Fibroblast of skin of left quadriceps (primary cell): ENCODE measurements at places on chromosomes 5 and 9.

- peak; percentile 86 for DNase-seq
Observed at GRCh38 chr5:33343676-33344327, 97.0 kb upstream of the TARS1 start.

DNA sequence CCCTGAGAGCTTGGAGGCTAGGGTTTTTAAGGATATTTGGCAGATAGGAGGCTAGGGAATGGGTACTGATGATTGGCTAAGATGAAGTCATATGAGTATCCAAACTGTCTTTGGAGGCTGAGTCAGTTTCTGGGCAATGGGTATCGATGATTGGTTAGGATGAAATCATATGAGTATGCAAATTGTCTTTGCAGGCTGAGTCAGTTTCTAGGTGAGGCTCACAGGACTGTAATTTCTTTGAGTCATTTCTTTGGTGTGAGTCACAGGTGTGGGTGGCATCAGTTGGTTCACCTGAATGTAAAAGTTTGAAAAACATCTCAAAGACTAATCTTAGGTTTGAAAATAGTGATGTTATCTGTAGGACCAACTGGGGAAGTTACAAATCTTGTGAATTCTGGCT, 1068.0 kb downstream of the NR2F1-AS1 start:
- DNase-seq, result no peak

- DNase-seq, result no peak
Observed at GRCh38 chr5:78958672-78959445, 26.3 kb downstream of the ARSB start.

- peak; percentile 22 for DNase-seq
Observed at GRCh38 chr5:71778678-71779276, 59.7 kb downstream of the CARTPT start.

- no peak for DNase-seq
Observed at GRCh38 chr5:32563614-32564013, 21.7 kb upstream of the SUB1 start.

DNA sequence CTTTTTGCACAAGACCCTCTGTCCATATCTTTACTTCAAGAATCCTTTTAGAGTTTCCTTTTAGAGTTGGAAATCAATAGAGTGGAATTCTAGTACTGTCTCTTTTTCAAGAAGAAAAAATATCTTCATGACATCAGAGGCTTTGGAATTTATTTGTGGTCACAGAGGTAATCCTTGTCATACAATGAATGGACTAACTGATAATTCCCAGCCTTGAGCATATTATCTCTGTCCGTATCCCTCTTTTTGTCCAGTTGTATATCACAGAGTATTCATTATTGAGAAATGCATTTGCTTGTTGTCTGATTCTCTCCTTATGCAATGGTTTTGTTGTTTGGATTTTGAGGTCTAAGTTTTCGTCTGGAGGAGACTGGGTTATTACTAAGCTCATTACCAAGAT, 82.0 kb upstream of the HAPLN1 start:
- no peak for DNase-seq

DNA sequence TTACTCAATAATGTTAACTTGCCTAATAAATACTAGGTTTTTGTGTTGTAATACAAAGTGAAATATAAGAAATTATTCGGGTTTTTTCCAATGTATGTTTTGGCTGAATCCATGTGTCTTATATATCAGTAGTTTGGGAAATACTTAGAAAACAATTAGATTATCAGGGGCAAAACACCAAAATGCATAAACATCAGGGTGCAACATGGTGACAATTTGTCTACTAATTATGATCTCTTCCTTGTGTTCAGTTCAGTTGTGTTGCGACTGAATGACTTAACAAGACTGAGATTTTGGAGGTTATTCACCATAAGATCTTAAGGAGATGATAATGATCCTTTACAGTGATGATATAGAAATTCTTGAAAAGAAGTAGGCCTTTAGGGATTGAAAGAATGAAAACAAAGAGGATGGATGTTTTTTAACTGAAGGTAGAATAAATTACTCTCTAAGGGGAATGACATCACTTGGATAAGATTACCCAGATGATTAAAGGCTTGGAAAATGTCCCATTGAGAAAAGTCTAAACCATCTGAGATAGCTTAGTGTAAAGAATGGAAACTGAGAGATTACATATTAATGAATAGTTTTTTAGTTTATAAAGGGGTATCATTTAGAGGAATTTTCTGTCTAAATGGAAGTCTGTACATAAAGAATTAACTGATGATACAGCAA, 415.8 kb downstream of the SPATA31D1 start:
- DNase-seq, result peak; percentile 34

GRCh38 chr9:33236571-33236970, 3.4 kb upstream of the SPINK4 start:
- DNase-seq, result no peak

GRCh38 chr9:114281473-114282103, 41.3 kb upstream of the ORM1 start:
- DNase-seq, result peak; percentile 78

DNA sequence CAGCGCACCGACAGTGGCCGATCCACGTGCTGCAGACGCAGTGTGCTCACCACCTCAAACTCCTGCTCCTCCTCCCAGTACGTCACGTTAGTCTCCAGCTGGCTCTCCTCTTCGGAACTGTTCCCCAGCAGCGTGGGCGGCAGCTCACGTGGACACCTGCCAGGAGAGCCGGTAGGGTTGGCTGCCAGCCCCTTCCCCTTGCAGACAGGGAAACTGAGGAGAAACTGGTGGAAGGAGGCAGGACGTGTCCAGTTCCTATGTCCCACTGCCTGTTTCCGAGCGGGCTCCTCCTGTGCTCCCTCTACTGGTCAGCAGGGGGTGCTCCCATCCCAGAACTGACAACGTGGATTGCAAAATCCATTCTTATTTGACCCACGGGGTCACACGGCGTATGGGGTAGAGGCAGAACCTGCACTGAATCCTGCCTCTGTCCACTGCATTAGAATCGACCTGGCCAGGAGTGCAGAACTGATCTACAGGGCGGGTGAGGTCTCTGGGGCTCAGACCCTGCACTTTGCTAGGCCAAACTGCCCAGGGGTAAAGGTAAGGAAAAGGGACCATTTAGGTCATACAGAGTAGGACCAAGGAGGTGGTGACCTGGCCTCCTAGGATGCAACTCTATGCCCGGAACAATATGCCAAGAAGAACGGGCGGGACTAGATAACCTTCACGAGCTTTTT, 25.7 kb downstream of the PDGFRB start:
- no peak for DNase-seq

DNA sequence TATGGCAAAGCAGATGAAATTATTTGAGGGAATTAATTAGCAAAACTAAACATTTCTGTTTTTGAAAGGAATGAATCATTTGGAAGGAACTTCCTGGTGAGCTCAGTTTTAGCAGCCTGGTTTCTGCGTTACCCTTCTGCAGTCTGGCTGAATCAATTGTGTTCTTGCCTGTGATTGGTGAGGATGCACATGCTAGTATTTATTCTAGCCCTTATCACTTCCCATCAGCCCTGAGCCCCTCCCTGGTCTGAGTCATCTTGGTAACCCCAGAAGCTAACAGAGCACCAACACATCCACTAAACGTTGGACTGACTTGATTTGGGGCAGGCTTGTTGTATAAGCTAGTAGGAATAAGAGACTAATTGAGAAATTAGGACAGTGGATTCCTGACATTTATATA, 6.6 kb downstream of the TJP2 start:
- peak; percentile 93 for DNase-seq

GRCh38 chr9:93579711-93580516, 3.5 kb downstream of the PHF2 start:
- DNase-seq, result no peak

GRCh38 chr5:75018805-75019587, 33.4 kb downstream of the GCNT4 start:
- DNase-seq, result no peak

DNA sequence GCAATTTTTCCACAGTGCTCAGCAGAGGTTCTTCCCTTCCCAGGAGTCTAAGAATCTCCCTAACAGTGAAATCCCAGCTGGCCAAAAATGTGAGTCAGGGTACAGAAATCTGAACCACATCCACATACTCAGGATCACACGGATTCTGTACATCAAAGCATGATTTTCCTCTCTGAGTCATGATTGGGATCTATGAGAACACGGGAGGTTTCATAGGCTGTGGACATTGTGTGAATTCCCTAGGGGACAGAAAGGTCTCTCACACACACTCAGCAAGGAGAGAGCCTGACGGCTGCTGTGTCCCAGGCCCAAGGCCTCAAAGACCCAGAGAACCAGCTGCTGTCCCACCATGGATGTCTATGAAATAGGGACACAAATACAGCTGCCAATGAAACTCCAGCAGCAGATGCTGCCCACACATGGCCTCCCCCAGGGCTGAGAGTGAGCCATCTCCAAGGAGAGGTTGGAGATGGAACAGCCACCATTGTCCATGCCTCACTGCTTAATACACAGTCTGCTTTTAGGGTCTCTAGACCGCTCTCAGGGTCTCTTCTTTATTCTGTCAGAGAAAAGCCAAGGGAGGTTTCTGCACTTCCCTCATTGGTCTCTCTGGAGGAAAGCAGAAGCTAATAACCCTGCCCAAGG, 102.7 kb downstream of the ADAMTS12 start:
- peak; percentile 97 for DNase-seq

GRCh38 chr9:134558124-134558905, 83.3 kb upstream of the COL5A1 start:
- DNase-seq, result no peak

DNA sequence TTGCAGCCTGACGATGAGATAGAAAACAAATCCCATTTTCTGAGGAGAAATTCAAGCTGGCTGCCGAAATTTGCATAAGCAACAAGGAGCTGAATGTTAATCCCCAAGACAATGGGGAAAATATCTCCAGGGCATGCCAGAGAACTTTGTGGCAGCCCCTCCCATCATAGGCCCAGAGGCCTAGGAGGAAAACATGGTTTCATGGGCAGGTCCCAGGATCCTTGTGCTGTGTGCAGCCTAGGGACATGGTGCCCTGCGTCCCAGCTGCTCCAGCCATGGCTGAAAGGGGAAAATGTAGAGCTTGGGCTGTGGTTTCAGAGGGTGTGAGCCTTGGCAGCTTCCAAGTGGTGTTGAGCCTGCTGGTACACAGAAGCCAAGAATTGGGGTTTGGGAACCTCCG, 48.8 kb upstream of the MAN2A1 start:
- no peak for DNase-seq

GRCh38 chr5:108481355-108481931, 99.5 kb upstream of the FBXL17 start:
- DNase-seq, result peak; percentile 6

DNA sequence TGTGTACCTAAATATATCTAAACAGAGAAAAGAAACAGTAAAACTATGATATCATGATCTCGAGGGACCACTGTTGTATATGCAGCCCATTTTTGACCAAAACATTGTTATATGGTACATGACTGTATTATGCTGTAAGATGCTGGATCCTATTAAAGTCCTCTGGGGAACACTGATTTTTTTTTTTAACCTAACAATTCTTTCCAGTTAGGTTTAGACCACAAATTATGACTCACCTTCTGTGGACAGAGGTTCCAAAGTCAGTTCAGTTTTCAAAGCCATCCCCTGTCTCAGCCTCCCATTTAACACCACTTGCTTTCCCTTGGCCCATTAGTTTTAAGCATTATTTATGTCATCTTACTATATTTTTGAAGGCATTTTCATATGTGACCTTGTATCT, 27.1 kb downstream of the TRMO start:
- peak; percentile 21 for DNase-seq

DNA sequence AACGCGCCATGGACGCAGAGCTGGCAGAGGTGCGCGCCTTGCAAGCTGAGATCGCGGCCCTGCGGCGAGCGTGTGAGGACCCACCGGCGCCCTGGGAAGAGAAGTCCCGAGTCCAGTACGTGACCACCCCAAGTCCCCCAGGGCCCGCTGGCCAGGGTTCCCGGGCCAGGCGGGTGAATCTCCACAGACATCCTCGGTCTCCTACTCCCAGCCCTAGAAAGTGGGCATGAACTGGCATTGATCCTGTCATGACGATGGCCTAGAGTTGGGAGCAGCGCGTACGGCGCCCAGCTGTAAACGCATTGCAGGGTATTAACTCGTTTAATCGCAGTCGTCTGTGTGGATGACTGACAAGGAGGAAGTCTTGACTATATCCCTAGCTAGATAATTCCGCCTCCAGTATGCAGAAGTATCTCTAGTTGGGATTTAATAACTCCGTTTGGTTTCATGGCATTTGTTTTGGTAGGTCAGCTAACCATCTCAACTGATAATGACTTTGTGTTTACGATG, 293 bp downstream of the CENPP start:
- DNase-seq, result no peak

- DNase-seq, result no peak
Observed at GRCh38 chr5:3512361-3513095, 83.1 kb upstream of the IRX1 start.

GRCh38 chr5:77076961-77077828, 9.9 kb downstream of the ZBED3 start:
- DNase-seq, result no peak

DNA sequence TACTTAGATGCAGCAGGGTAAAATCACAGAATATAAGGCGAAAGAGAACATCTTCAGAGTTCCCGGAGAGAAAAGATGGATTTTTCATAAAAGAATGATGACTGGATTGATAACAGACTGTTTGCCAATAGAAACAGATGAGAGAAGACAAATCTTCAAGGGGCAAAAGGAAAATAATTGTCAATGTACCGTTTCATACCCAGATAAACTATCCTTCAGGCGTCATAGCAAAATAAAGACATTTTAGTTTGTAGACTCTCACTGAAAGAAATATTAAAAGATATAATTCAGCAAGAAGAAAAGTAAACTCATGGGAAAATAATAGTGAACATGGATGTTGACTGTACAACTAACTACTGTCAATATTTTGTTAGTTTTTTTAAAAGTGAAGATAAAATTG, 174.2 kb downstream of the CRB2 start:
- DNase-seq, result no peak

GRCh38 chr5:41770799-41771198, 99.4 kb downstream of the OXCT1 start:
- DNase-seq, result no peak

DNA sequence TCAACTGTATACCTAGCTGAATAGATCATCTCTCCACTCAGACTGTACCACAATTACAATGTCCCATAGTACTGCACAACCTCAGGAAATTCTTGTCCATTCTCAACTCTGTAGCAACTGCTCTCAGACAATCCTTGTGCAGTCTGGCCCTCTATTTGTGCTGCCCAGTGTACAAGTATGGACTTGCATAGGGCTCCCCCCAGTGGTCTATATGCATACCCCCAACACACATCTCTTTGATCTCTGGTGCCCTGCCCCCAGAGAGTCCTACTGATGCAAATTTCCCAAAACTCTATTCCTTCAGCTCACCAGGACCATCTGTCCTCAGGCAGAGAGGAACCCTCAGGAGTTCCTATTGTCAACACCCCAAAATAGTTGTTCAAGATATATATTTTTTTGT, 205.3 kb downstream of the SLCO4C1 start:
- no peak for DNase-seq

- DNase-seq, result no peak
Observed at GRCh38 chr5:82942083-82942881, 134.9 kb downstream of the TMEM167A start.

GRCh38 chr5:60395712-60396329, 304.1 kb downstream of the DEPDC1B start:
- DNase-seq, result no peak

DNA sequence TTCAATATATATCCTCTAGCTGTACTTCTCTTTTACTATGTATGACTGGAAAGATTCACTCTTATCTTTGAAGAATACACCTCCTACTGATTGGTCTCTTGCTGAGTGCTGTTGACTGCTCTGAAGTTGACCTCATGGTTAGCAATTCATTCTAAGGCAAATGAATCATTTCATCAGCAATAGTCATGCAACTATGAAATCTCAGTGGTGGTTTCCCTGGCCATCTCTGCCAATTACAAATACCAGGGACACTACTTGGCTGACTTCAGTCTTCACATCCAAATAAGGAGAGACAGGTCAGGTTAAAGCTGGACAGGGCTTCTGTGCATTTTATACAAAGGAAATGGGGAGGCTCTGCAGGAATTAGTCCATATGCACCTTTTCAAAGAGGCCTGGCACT, 333.5 kb upstream of the ACTBL2 start:
- peak; percentile 92 for DNase-seq
